ENCODE measurements at places on chromosomes 7 and 10.

- no peak for DNase-seq
These were observed 154.5 kb downstream of the OAT start for GRCh38 chr10:124264271-124264670.

GRCh38 chr7:142440906-142441411 lies 183.1 kb upstream of the PRSS58 start:
- no peak for DNase-seq

- no peak for DNase-seq
These were observed 85.4 kb downstream of the KCNMA1 start for GRCh38 chr10:77552252-77552651.

DNA sequence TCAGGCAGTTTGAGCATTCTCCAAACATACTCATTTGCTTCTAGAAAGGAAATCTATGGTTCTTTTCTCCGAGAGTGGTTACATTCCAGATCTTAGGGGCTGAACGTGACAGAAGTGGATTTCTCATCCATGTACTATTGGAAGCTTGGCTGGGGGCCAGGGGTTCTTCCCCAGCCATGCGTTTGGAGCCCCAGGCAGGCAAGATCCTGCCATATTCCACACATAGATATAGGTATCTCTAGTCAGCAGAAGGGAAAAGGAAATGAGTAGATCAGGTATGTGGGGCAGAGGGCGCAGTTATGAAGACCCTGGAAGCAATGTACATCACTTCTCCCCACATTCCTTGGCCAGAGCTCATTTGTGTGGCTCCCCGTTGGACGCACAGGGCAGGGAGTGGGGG lies 299.8 kb downstream of the CCDC3 start:
- no peak for DNase-seq

GRCh38 chr10:68900427-68901104 lies 549 bp upstream of the DDX50 start:
- no peak for DNase-seq

DNA sequence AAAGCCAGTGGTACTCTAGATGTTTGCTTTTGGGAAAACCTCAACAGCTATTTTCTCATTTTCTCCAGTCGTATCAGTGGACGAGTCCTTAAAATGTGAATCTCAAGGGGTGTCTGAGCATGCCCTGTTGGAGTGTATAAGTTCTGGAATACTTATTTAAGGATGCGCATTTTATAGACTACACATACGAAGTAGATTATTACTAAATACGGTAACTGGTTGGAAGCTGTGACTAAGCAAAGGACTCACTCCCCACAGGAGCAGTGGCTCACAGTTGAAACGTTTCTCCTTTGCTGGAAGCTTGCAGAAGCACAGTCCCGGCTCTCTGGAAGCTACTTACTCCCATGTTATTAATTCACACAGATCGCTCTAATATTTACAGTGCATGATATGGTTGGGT lies 90.8 kb upstream of the DNAJB6 start:
- DNase-seq: no peak

- no peak for DNase-seq
These were observed 71.4 kb downstream of the ELMO1 start for GRCh38 chr7:37377231-37377630.

DNA sequence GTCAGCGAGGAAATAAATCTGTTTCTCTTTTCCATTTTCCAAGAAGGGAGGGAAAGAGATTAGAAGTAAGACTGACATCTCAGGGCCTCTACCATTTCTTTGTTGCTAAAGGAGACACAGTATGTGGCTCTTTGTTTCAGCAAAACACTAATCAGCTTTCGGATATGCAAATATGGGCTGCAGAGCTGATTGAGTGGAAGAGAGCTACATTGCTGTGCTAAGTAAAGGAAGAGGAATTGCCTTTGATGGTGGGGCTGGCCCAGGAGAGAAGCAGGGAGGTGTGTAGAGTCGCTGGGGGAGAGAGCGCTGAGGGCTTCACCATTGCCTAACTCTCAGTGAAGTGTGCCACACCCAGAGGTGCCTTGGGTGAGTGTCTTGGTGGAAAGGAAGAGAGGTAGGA lies 284.8 kb downstream of the SDK1 start:
- no peak for DNase-seq

- DNase-seq: no peak
These were observed 11.4 kb downstream of the NDST2 start for GRCh38 chr10:73799899-73800559.

GRCh38 chr7:9718071-9718661 lies 1255.5 kb upstream of the PHF14 start:
- DNase-seq: no peak

GRCh38 chr7:30162622-30163124 lies 27.9 kb downstream of the MTURN start:
- peak; percentile 81 for DNase-seq

DNA sequence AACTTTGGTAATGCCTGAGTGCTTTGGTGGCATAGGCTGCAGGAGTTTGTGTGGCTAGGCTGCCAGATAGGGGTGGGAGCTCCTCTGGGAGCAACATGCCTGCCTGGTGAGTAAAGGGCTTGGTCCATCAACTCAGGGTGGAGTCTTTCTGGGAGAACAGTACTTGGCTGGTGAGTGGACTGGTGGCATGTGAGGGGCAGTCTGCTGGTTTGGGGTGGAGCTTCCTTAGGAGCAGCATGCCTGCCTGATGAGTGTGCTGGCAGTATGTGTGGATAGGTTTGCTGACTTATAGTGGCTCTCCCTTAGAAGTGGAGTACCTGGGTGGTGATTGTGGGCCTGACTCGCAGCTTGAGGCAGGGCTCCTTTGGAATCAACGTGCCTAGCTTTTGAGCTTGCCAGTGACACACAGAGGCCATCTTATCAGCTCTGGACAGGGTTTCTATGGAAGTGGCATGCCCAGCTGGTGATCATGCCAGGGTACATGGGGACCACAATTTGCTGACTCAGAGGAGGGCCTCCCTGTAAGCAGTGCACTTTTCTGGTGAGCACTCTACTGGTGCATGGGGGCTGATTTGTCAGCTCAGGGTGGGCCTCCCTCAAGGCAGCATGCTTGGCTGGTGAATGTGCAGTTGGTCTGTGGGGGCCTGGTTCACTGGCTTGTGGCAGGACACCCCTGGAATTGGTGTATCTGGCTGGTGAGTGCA lies 35.0 kb upstream of the SRI start:
- no peak for DNase-seq

DNA sequence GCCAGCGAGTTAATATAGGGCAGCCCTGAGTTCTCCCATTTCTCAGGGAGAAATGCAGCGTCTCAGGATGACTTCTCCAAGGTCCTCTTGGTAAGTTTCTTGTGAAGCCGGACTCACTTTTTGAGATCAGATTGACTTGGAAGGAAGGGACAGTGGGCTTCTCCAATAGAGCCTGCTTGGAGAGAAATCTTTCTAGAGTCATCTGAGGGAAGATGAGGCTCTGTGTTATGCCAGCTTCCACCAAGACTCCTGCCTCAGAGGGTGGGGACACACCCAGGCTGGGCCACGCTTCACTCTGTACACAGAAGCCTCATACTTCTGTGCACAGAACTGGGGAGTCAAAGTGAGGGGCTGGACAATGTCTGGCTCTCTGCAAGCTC lies 5.6 kb downstream of the C10orf105 start:
- DNase-seq: no peak

- no peak for DNase-seq
These were observed 1.3 kb upstream of the CDK14 start for GRCh38 chr7:90594751-90595317.

DNA sequence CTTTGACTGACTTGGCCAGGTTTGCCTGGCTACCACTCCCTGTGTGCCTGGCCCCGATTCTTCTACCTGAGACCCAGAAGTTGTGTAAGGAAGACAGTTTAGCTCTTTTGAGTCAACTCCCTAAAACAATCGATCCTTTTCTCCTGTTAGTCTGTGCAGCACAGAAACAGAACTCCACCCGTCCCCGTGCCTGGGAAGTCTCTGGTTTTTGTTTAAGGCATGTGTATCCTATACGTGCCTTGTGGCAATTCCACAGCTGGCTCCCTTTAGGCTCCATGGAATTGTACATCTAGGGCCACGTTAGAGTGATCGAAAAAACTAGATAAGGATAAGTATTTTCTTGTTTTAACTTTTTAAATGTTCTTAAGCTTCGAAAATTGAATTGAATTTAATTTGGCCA lies 131.6 kb downstream of the BICC1 start:
- DNase-seq: no peak

GRCh38 chr7:12244129-12244528 lies 33.0 kb downstream of the TMEM106B start:
- no peak for DNase-seq

GRCh38 chr10:11853468-11853867 lies 30.3 kb downstream of the PROSER2 start:
- DNase-seq: no peak

DNA sequence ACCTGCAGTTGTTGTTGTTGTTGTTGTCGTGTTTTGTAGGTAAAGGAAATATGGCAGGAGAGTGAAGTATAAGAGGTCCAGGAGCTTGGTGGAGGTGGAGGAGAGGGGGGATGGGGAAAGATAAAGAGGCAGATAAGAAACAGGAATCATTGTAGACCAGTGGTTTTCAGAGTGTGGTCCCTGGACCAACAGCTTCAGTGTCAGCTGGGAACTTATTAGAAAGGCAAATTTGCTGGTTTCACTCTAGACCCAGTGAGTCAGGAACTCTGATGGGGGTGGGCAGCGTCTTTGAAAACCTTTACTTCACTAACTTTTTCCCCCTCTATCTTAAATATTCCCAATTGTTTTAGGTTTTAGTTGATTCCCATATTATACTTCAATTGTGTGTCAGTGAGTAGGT lies 241.5 kb downstream of the AUTS2 start:
- DNase-seq: no peak

GRCh38 chr10:58797356-58797755 lies 284.7 kb downstream of the BICC1 start:
- DNase-seq: no peak

GRCh38 chr7:95476904-95477594 lies 8.7 kb upstream of the ASB4 start:
- peak; percentile 71 for DNase-seq

- no peak for DNase-seq
These were observed 80.8 kb downstream of the PPP1R17 start for GRCh38 chr7:31767686-31768358.

- no peak for DNase-seq
These were observed 25.1 kb upstream of the FAM20C start for GRCh38 chr7:167090-167855.

- DNase-seq: peak; percentile 30
These were observed 248.2 kb upstream of the KLF14 start for GRCh38 chr7:130982160-130982638.

DNA sequence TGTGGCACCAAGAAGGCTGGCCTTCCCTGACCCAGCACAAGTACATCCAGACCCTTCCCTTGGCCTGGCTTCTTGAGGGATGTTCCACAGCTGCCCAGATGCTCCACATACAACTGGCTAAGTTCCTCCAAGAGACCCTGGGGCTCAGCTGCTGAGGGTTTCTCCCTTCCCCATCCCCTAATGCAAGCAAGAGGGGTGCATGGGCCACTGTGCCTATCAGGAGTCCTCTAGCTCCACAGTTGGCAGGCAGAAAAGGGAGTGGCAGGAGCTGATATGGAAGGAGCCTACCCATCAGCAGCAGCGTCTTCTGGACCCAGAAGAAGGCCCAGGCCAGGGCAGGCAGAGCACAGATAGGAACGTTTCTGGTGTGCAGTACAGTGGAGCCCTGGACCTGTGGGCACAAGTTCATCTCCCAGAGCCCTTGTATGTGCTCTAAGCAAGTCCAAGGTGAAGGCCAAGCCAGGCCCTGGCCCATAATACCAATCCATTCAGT lies 26.2 kb downstream of the VSIR start:
- no peak for DNase-seq

GRCh38 chr7:139487366-139488080 lies 4.0 kb upstream of the KLRG2 start:
- no peak for DNase-seq

DNA sequence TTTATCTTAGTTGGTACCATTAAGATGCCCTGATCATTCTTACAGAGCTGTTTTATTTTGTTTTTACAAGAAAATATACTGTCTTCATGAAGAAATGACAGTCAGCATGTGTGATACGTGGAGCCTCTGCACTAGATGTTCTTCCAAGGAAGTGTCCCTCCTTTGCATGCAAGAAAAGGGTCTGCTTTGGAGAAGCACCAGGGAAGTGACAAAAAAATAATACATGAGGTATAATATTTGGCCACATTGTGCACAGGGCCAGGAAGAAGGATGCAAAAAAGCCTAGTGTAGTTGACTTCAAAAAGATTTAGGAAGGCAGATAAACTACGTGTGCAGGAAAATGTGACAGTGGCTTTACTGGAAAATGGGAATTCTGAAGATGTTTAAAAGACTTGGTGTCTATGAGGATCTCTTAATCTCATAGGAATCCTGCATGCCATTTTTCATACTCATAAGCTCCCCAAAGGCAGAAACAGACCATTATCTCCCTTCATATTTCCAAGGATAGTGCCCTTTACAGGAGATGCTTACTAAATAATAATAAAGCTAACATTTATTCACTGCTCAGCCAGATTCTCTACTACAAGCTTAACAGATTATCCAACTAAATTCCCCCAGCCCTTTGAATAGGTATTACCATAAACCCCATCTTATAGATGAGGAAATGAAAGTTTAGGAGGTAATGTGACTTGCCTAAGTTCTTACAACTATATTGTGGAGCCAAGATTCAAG lies 284.2 kb downstream of the HPSE2 start:
- no peak for DNase-seq

- DNase-seq: peak; percentile 37
These were observed 6.0 kb downstream of the PARD3 start for GRCh38 chr10:34808801-34809745.

DNA sequence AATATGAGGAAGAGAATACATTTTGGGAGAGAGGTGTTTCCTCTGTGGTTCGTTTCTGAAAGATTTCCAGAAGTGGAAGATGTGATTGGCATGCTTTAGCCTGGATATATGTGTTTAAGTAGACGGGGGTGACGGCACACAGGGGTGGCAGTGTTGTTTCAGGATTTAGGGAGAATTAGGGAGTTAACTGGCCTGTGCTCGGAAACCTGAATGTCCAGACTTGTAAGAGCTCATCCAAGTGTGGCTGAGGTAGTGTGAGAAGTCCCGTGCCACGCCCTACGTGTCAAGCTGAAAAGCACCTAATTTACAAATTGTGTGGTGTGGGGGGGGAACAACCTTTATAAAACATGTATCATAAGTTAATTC lies 1.1 kb downstream of the RALA start:
- DNase-seq: peak; percentile 16

DNA sequence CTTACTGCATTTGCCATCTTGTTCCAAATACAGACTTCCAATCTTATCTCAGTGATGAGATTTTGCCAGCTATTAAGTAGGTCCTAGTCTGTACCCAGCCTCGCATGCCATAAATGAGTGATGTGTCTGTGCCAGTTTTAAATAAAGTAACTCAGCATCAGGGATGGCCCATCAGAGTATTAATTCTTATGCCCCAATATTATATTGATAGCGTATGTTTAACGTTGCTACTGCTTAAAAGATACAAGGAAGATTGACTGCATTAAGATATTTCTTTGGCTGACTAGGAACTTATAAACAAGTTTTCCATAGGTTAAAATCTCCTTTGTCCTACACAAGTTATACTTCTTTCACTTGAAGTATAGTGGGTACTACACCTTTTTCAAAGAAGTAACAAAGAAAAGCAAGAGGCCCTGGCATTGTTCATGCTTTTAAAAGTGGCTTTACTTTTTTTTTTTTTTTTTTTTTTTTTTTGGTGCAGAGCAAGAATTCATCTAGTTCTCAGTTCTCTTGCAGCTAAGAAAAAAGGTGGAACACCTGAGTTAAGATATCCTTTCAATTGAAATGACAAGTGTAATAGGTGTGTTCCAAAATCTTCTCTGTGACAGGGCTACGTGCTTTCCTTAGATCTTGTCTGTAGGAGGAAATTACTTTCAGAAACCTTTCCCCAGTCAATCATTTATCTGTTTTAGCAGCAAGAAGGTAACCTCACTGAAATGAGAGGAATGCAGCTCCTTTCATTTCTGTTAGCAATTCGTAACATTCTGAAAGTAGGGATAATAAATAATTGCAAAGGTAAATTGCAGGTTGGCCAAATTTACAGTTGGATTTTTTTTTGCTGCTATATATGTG lies 245.0 kb downstream of the CELF2 start:
- no peak for DNase-seq

Data from NCI-H1105 (cell line).